Sciatic nerve (tissue), 2 donors: ENCODE measurements at places on chromosomes 2 and 18. TPM values are rescaled to one million over a fixed set of nuclear protein-coding genes. Genes with fewer than 3 reads are reported as not detected.

DNA sequence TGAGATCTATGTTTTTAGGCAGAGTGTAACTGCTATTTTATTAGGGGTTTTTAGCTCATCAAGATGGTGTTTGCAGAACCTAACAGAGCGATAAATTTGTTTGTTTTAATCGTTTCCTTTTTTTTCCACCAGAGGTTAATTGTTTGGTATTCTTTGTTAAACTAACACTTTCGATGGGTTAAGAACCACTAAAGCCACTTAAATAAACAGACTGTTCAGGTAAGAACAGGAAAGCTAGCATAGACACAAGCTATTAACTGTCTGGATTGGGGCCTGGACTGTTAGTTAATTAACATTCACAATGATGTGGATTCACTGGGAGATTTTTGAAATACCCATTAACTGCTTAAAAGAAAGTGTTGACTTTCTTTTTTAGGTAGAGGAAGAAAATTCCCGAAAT, 209.0 kb upstream of the COPS8 start:
- no peak for DNase-seq

DNA sequence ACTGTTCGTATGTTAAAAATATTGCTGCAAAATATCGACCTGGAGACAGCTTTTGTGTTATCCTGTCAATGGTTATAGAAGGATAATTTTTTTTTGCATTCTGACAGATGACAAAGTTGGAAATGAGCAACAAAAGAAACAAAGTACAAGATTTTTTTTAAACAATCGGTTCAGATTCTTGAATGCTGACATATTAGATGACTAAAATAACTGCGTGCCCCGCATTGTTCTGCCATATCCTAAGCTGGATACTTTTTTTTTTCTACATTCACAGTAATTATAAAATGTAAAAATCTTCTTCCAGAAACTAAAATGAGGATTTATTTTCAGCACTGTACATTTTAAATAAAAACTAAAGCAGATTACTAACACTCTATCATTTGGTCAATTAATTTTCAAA, 67.1 kb downstream of the ABCG8 start:
- no peak for DNase-seq

DNA sequence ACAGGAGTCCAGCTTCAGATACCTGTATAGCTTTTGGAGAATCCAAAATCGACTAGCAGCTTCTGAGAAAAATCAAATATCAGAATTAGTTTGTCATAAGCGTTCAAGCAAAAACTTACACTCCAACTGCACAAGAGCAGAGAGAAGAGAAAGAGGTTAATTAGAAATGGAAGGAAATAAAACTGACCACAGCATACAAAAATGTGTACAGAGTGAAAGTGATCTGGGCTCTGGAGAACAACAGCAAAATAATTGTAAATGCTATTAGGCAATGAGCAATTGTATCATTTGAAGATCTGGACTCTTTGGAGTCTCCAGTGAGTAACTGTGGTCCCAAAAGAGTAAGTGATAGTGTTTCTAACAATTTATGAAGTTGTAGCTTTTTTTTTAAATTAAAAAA, 867.3 kb downstream of the TRIB2 start:
- DNase-seq, result no peak

HSPE1 gene
- 60.4 TPM for total RNA-seq

DNA sequence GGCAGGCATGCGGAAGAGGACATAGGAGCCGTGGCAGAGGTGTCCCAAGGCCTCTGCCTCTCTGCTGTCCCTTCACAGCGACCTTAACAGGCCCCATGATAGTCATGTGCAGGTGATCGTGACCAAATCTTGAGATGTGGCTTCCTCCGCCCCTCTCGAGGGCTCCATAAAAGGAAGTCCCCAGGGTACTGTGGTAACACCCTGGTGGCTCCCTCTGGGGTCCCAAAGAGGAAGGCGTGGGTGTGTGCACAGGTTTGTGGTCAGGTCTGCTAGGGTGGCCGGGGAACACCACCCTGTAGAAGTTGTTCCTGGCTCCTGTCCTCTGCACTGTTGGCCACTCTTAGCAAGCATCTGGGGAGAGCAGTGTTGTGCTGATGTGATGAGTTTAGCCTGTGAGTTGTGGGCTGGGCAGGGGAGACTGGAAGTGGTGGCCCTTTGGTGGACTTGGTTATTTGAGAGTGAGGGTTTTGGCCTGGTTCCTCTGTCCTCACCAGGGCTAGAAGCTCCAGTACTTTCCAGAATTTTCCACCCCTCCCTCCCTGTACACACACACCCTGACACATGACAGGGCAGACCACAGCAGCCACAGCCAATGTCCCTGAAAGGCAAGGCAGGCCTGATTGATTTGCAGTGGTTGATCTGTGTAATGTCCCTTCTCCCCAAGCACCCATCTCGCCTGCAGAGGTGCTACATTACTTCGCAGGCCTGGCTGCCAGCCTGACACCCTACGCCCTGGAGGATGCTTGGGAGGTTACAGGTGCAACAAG, 68.9 kb upstream of the BOD1L2 start:
- DNase-seq, result no peak
